ENCODE measurements at places on chromosomes 3 and 15.

DNA sequence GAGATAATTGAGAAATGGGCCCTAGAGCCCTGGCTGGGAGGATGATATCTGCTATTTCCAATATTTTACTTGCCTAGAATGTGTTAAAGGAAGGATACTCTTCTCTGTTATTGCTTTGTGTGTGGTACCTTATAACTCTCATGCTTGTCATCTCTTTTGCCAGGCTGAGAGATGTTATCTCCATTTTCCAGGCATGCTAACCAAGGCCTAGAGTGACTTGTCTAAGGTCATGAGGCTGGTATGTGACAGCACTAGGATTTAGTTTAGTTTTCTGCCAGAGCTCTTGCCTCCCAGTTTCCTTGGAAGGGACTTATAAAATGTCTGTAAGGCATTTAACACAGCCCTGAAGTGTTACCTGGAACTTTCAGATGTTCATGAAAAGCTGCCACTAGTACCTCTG is 1.4 kb downstream of the CLK3 start:
- DNase-seq = no peak

GRCh38 chr15:70923311-70924080 is 30.9 kb downstream of the LRRC49 start:
- no peak for DNase-seq

DNA sequence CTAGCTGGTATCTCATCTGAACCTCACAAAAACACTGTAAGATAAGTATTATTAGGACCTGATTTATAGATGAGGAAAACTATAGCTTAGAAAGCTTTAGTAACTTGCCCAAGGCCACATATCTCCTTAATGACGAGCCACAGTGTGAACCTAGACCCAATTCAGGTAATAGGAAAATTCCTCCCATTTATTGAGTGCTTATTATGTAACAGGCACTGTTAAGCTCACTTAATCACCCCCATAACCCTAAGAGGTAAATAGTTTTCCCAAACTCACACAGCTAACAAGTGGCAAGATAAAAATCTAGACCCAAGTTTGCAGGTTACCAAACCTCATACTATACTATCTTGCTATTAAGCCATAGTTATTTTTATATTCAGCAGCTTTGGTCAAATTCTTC is 7.9 kb downstream of the WDR5B start:
- no peak for DNase-seq

DNA sequence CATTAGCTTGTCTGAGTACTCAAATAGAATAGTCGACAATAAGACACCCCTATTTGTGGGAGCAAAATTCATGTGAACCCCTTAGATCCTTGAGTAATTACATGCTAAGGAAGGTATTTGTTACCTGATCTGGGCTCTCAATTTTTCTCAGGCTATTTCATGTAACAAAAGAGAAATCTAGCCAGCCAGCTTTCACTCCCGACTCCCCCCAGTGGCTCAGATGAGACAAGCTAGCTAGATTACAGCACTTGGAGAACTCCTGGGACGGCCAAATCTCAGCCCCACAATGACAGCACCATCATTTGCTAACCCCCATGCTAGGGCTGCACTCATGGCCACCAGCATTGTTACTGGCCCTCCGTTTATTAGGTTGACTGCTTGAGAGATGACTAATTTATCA is 41.3 kb downstream of the GLDN start:
- no peak for DNase-seq

GRCh38 chr3:126997455-126998038 is 14.6 kb downstream of the PLXNA1 start:
- no peak for DNase-seq

- no peak for DNase-seq
Observed at GRCh38 chr15:48031466-48031865, 89.3 kb upstream of the SLC24A5 start.

DNA sequence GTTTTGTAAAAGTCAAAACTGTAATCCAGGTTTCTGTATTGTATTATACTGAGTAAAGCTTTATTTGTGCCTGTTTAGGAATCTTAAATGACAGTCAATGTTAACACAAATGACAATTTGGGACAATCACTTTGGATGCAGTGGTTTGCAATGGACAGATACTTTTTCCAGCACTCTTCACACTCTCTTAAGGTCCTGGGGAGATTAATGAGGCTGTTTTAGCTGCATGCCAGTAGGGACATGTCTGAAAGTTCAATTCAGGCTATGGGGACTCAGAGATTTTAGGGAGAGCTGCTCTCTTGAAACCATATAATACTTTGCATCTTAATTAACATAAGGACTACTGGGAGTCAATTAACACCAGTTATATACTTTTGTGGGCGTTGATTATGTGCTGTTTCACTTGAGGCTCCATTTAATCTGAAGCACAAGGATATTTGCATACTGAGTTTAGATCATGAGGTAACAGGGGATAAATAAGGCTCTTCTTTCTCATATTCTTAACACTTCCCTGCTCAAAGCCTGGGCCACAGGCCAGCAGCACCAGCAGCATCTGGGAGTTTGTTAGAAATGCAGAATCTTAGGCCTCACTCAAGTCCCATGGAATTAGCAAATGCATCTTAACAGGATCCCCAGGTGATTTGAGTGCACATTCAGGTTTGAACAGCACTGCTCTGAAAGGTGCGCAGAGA is 972.8 kb downstream of the PLOD2 start:
- no peak for DNase-seq

DNA sequence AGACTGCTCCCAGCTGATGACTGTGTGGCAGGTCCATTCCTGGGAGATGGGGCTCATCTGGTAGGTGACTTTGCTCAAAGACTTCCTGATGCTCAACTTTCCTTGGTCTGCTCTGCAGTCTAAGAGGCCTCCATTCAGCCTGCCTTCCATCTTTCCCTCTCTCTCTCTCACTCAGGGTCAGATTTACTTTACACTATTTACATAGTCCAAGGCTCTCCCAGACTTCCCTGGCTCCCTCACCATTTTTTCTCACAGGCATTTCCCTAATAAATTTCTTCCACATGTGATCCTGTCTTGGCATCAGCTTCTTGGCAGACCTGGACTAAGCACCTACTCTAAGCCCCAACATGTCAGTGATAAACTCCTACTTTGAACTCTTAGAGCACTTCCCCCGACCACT is 13.0 kb upstream of the PCCB start:
- DNase-seq = no peak

GRCh38 chr15:78033864-78034263 is 43.6 kb downstream of the TBC1D2B start:
- DNase-seq = no peak

DNA sequence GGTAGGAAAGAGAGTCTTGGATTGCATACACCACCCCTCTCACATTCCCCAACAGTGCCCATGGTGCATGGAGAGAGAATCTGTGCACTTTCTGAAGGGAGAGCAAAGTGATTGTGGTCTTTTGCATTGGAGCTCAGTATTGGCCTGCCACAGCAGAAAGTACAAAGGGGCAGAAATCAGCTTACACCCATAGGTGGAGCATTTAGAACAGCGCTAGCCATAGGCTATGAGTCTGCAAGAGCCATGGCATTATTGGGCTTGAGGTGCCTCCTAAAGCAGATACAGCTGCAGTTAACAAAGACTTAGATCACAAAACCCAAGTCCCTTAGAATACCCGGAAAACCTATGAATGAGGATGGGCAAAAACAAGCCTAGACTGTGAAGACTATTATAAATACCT is 21.8 kb downstream of the SI start:
- DNase-seq = no peak

GRCh38 chr3:131350506-131350905 is 31.1 kb upstream of the NUDT16 start:
- DNase-seq = no peak

- DNase-seq = no peak
Observed at GRCh38 chr3:134381831-134382442, 7.7 kb upstream of the AMOTL2 start.

All from stimulated activated CD8-positive, alpha-beta memory T cell treated with anti-CD3 and anti-CD28 coated beads, Interleukin-4, amount 100 ng/mL, for 1 hour (primary cell).